Stimulated activated CD8-positive, alpha-beta memory T cell treated with anti-CD3 and anti-CD28 coated beads, Interleukin-2, amount 100 ng/mL, for 1 hour (primary cell): ENCODE measurements at places on chromosomes 5 and 9.

DNA sequence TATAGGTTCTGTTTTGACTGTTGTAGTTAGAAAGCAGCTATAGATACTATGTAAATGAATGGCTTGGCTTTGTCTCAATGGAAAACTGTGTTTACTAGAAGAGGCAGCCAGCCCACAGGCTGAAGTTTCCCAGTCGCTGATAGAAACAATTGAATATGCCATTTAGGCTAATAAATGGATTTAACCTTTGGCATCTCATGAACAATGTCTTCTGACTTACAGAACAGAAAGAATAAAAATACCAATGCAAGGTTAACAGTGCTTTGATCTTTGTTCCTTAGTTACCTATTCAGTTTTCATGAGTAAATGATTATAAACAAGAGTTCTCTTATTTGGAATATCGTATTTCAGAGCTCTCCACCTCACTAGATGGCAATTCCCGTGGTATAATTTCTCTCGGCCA, 120.6 kb downstream of the PAM start:
- no peak for DNase-seq

DNA sequence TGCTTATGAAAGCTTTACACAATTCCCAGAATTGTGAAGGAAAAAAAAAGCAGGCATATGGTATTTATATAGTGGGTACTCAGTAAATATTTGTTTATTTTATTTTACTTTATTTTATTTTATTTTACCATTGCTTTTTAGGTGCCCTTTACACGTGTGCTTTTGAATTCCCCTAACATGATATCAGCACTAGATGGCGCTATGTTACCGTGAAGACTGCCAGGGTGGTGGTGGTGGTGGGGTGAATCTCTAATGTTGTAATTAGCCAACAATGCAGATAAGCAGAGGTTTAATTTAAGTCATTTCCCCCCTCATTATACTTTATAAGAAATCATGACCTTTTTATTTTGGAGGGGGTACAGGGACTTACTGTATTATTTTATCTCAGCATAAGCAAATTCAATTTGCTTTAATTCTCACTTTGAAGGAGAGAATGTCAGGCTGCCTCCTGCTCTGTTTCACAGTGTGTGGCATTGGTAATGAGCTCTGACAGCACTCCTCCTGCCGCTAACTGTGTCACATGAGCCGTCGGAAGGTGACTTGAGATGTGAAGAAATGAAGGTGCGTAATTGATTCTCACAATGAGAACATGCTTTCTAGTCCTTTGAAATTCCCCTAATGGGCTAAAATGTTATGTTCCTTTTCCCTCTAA, 165.6 kb downstream of the YTHDC2 start:
- no peak for DNase-seq

- DNase-seq, result no peak
Observed at GRCh38 chr5:104815212-104815611, 1252.6 kb upstream of the NUDT12 start.

- DNase-seq, result no peak
Observed at GRCh38 chr5:109411627-109412026, 1.9 kb upstream of the PJA2 start.

DNA sequence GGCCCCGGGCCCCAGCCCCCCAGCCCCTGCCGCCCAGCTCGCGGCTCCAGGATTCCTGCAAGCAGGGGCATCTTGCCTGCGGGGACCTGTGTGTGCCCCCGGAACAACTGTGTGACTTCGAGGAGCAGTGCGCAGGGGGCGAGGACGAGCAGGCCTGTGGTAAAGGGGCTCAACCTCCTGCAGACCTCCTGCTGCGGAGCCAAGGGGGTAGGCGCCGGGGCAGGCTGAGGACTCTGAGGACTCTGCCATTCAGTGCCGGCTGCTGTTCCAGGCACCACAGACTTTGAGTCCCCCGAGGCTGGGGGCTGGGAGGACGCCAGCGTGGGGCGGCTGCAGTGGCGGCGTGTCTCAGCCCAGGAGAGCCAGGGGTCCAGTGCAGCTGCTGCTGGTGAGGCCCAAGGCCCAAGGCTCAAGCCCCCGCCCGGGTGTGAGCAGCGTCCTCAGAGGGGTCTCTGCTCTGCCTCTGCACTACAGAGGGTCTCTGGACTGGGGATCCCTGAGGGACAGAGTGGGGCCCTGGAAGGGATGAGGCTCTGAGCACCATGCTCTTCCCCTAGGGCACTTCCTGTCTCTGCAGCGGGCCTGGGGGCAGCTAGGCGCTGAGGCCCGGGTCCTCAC, 3.4 kb downstream of the MAMDC4 start:
- no peak for DNase-seq

DNA sequence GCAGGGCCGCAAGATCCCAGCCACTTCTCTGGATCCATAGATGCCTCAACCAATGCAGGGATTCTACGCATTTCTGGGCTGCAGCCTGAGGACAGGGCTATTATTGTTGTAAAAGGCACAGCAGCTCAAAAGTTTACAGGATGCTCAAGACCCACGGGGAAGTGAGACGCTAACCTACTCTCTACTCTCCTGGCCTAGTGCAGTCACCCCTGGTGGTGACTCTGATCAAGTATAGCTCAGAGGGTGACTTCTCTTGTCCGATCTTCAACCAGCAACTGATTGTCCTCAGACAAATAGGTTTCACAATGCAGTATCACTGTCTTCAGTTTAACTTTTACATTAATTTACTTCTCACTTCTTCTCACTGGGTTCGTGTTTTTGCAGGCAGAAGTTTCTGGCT, 34.3 kb upstream of the ZNF354B start:
- no peak for DNase-seq

DNA sequence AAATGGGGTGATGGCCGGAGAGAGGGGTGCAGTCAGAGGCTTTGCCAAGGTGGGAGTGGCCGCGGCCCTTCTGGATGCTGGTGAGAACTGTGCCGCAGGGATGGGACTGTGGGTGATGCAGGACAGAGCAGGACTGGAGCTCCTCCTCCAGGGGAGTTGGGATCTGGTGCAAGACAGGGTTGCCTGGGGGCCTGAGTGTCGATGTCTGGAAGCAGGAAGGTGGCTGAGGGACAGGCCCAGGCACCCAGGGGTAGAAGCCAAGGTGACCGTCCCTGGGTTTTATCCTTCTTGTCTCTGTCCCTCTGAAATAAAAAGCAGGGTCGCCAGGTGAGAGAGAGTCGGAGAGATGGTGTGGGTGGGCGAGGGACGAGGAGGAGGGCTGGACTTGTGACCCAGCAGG, 89.1 kb upstream of the IER5L start:
- DNase-seq, result no peak

GRCh38 chr5:98064118-98064685, 709.3 kb upstream of the RGMB start:
- no peak for DNase-seq

DNA sequence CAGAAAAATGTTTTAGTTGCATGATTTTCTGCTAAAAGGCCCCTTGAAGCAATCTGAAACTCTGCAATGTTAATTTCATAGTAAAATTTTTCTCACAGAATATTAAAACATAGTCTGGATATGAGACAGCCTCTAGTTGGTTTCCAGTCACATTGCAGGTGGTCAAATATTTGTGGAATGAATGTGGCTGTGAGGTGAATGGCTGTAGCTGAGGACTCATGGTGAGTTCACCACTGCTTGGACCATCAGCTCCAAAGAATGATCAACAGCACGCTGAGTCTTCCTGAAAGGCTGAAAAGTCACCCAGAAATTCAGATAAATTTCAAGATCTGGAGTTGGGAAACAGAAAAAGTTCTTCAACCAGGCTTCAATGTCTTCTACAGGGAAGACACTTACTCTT, 79.8 kb downstream of the MAT2B start:
- DNase-seq, result no peak

DNA sequence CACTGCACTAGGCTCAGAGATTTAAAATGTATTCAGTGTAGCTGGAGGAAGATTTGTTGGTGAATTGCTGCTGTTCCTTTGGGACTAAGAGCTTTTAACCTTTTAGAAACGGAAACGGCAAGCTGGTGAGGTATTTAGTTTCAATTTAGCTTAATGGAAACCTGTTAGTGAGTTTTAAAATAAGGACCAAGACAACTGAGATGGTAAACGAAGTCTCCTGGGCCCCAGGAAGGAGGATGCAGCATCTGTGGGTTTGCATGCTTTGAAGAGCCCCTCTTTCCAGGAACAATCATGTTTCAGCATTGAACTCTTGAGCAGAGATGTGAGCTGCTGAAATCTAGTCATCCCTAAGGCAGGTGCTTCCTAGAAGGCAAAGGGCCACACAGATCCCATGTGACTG, 16.5 kb downstream of the DNAI1 start:
- DNase-seq, result no peak

- DNase-seq, result no peak
Observed at GRCh38 chr5:176803068-176803942, 7.1 kb upstream of the UNC5A start.

DNA sequence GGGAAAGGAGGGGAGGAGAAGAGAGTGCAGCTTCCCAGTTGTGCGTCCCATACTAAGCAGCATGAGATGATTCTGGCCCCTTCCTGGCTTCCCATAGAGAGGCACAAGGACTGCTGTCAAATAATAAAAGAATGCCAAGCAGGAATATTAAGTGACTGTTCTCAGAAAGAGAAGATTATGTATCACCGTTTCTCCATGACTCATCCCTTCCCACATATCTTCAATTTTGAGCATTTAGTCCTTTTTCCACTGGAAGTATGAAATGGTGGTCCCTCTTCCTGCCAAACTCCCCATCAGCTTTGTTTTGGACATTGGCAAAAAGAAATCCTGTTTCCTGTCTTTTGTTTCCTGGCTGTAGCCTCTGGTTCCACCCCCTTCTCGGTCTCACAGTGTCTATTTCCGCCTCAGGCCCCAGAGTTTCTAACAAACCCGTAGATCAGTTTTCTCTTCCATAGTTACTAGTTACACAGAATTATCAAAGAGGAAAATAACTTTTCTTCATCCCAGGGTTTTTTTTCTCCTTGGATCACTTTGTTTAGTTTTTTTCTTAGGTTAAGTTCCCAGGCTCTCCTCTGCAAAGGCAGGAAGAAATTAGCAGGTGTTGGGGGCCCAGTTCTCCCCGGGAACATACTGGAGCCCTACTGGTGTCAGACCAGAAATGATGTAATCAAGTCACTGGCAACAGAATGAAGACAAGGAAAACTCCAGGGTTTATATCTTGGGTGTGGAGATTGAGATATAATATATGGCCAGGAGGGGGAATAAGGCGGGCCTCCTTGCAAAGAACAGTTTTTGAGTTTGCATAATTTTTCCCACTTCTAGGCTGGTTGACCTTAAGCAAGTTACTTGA, 26.4 kb upstream of the ARHGAP26 start:
- DNase-seq, result no peak

GRCh38 chr5:136251502-136252169, 58.7 kb upstream of the SMIM32 start:
- no peak for DNase-seq

DNA sequence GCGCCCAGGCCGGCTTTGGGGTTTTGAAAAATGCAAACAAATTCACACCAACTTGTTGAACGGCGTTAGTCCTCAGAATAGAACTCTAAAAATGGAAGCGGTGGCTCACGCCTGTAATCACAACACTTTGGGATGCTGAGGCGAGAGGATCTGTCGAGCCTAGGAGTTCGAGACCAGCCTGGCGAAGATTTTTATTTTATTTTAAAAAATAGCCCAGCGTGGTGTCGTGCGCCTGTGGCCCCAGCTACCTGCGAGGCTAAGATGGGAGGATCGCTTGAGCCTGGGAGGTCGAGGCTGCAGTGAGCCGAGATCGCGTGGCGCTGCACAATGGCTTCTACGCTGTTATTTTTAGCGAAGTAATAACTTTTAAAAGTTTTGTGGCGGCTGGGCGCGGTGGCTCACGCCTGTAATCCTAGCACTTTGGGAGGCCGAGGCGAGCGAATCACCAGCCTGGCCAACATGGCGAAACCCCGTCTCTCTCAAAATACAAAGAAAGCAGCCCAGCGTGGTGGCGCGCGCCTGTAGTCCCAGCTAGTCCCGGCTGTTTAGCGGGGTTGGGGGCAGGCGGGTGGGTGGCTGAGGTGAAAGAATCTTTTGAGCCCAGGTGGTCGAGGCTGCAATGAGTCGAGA, 694 bp upstream of the PLIN2 start:
- DNase-seq, result no peak

DNA sequence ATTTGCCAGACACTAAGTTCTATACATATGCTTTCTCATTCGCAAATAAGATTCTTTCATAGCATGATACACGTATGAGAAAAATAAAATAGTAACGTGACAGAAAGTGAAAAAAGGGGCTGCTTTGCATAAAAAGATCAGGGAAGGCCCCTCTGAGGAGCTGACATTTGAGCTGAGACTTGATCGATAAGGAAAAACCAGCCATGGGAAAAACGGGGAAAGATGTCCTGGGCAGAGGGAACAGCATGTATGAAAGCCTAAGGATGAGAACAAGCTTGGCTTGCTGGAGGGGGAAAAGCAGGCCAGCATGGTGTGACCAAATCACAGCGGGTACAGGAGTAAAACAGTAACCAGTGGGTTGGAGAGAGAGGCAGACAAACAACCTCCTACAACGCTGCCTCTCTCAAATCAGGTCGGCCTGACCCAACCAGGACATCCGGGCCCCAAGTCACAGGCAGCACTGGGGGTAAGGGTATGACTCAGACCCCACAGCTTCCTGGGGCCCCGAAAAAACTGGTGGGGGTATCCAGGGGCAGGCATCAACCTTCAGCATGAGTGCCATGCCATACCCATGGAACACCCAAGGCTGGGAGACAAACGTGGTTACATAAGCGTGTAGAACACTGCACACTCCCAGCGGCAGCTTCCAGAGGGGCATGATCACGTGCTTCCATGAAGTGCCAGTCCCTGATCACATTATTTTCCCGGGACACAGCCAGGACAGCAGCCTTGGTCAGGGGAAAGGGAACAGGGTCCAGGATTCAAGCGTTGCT, 2.2 kb downstream of the TNIP1 start:
- DNase-seq, result no peak

DNA sequence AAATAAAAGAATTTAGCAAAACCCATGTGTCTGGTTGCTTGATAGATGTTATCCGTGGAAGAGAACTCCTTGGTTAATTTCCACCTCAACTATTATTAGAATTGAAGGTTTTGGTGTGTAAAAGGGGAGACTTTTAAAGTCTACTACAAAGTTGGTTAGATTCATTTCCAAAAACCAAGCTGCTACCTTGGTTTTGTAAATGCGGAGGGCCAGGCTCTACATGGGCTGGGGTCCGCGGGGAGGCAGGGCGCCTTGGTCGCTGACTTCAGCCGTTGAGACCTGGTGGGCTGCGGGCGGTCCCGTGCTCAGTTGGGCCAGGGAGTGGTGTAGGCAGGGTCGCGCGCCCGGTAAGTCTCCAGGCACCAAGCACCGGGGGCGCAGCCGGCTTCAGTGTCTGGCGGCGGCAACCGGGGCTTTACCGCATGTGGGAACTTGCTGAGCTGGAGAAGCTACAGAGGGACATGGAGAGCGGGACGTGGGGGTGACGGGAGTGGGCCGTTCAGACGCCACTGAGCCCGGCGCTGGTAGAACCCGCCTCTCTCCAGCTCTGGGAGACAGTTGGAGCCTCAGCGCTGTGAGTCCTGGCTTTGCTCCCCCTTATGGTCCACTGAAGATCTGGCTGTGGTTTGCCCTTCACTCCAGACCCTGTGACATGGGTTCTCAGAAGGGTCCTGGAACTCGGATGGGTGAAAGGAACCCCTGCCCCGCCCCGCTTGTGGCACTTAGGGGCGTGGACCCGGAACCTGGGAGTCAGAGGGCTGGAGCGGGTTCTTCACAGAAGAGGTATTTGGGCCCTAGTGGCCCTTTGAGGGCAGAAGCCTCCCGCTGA, 11.8 kb downstream of the NR2F1 start:
- no peak for DNase-seq
